ENCODE measurements at places on chromosomes 16 and 17. TPM values are rescaled to one million over a fixed set of nuclear protein-coding genes. Genes with fewer than 3 reads are reported as not detected.

Gene ABCC11
- total RNA-seq, result 0.05 TPM

Gene KRT13
- total RNA-seq, result not detected

Gene THRA
- total RNA-seq, result 4.6 TPM

Gene TAT
- not detected for total RNA-seq

Gene ZNF594
- 8.6 TPM for total RNA-seq

Gene TMEM235
- not detected for total RNA-seq

Gene KRT14
- not detected for total RNA-seq

Gene CEMP1
- not detected for total RNA-seq

Gene DNAAF8
- total RNA-seq, result 0.11 TPM

Gene P2RX1
- total RNA-seq, result 2.0 TPM

Gene OR1A1
- total RNA-seq, result 0.07 TPM

Gene CHTF18
- total RNA-seq, result 97.4 TPM

Gene EVPLL
- total RNA-seq, result not detected

Gene ZNF287
- total RNA-seq, result 5.1 TPM

Gene TBX21
- 9.4 TPM for total RNA-seq

Gene NPIPA5
- total RNA-seq, result 18.6 TPM

Gene RAMP2
- not detected for total RNA-seq

Gene KRTAP16-1
- total RNA-seq, result not detected

Gene IL17C
- total RNA-seq, result 0.25 TPM

Gene NHERF2
- total RNA-seq, result 2.2 TPM

Gene C17orf100
- total RNA-seq, result 1.6 TPM

Gene HIC1
- 65.7 TPM for total RNA-seq

Gene ASPHD1
- total RNA-seq, result not detected

Gene LMF1
- total RNA-seq, result 21.9 TPM

Measured in T-helper 2 cell treated with Interferon-gamma antibody and Interleukin-4, amounts not matched to agents 100 ng/mL and 5 ng/mL, for 36 hours (primary cell).